Fibroblast of skin of left biceps (primary cell): ENCODE measurements at places on chromosomes 3 and 15.

DNA sequence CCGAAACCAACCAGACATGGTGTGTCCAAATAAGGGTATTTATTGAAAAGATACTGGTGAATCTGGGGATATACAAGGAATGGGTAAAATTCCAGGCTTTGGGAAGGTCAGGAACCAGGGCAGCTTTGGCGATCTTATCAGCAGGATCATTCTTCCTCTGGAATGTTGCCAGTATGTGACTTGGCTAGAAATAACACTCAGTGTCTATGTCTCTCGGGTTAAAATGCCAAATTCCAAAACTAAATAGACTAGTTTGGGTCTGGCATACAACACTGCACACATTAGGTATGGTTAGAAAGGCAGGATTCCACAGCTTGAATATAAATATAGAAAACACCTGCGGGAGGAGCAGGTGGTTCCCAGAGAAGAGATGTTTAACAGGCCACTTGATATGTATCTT is 220.2 kb upstream of the CD96 start:
- DNase-seq = no peak

GRCh38 chr3:161607056-161607455 is 110.4 kb downstream of the OTOL1 start:
- DNase-seq = no peak

- DNase-seq = no peak
These were observed 33.8 kb downstream of the NBEAL2 start for GRCh38 chr3:47013231-47013630.

DNA sequence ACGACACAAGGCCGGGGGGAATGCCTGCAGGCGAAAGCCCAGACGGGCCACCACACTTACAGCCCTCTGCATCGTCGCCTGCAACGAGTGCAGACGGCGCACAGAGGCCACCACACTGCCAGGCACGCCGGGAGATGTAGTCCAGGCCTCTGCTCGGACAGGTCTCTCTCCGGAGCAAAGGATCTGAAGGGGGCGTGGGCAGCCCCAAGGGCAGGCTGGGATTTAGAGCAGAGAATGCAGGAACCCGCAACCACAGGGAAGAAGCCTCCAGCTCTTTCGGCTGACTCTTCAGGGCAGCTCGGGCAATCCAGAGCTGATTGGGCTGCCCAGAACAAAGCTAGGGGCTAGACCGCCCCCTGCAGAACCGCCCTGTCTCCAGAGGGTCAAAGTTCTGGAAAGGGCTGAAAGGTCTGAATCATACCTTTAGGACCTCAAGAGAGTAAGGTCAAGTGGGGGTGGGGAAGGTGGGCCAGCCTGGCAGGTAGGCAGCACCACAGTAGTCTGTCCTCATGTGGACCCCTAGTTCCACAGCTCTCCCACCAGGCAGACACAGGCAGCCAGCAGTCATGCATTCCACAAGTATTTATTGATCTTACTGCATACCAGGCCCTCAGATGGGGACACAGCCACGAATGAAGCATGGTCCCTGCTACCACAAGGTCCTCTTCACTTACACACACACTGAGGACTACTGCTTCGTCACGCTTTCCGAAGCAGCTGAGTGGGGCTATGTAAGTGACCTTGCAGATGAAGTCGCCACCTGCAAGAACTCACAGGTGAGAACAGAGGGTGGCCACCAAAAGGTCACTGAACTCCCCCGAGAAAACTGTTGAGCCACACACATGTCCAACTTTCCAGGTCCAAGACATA is at the start of gene AMT:
Gene AMT, minus strand, starts transcription at position 95 of the 870 bp plus-strand sequence. Its CDS starts 23 bp downstream, at position 72.
- DNase-seq = no peak

DNA sequence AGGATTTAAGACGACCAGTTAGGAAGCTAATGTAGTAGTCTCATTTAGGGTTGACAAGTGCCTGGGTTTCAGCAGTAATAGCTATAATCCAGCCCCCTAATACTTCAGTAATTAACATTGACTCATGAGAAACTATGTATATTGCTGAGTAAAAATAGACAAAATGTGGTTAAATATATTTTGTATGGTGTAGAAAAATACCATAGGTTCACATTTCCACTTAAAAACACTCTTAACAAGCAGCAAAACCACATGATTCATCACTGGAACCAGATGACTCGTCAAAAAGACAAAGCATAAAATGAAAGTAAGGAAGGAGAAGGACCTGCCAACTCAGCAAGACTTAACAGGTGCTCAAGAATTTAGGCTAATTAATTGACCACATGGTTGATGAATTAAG is 288.9 kb downstream of the EFHB start:
- DNase-seq = no peak

DNA sequence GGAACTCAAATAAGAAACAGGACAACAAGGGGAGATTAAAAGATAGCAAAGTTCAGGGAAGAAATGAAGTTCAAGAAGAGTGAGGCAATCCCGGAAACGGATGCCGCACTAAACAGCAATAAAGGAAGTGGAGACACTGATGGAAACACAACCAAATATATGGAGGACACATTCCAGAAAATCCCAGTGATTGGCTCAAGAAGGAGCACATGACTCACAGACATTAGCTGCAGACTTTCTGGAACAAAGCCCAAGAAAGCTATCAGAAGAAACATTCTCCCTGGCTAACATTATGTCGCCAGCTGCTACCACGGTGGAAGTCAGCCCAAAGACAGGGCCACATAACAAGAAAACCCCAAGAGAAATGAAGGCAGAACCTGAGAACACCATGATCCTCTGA is 18.1 kb upstream of the VGLL4 start:
- DNase-seq = no peak

DNA sequence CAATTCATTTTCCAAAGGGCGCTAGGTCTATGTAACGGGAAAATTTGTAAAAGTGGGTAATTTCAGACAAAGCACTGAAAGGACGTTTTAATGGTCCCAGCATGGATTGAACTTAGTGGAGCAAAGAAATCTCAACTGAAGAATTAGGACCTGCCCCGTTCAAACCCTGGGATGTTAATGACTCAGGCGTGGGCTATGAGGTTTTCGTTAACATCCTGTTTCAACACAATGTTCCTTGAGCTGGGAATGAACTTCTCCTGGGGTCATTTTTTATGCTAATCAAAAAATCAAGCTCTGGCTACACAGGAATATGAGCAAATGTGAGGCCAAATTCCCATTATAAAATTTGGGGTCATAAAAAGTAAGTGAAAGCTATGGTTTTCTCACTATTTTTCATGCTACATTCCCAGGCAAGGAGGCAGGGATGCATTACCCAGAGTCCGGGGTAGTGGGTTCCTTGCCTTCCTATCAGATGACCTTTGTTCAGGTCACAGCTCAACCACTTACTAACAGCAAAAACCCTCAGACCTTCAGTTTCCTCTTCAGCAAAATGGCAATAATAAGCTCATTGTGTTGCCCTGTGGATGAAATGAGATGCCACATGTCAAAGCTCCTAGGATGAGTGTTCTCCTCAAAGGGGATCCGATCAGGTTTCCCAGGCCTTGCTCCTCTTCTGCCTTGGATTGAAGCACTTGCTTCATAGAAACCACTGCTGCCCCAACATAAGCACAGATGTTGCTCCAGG is 271.4 kb downstream of the ARRDC4 start:
- no peak for DNase-seq

DNA sequence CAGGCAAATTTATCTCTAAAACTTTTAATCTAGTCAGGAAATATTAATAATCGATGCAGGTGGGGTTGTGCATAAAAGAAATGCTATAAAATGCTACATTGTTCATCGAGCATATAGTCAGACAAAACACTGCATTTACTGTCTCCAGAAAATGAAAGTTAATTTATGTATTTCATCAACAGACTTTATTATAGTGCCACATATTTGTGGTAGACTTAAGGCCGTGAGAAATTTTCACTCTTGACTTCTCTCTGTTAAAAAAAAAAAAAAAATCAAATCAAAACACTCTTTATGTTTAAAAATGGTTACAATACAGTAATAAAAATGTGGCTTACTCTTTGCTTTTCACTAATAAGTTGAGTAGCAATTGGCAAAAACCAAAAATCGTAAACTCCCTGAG is 67.4 kb downstream of the RBMS3 start:
- DNase-seq = no peak

DNA sequence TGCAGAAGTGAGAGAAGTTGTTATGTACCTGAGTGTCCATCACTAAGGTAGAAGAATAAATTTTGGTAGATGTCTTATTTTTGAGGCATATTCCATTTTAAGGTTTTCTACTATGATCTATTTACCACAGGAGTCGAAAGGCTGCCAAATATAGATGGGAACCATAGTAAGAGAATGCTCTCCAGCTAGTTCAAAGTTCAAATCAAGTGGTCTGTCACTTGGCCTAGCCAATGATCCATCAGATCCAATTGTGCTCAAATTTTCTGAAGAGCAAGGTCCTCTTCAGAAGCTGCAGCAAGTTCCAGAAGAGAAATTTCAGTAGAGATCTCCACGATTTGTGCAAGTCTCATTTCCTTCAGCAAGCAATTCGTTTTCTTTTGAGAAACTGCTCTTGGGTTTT is 10.9 kb downstream of the PROS1 start:
- DNase-seq = no peak

GRCh38 chr15:51726302-51727073 is 11.0 kb downstream of the LYSMD2 start:
- DNase-seq = peak; percentile 62

- peak; percentile 12 for DNase-seq
These were observed 127.8 kb downstream of the HCN4 start for GRCh38 chr15:73240866-73241499.

- no peak for DNase-seq
These were observed 220.9 kb upstream of the CTDSPL start for GRCh38 chr3:37640636-37641375.

GRCh38 chr3:102090721-102091045 is 241.4 kb downstream of the NFKBIZ start:
- DNase-seq = no peak

- no peak for DNase-seq
These were observed 360.7 kb downstream of the EPHB1 start for GRCh38 chr3:135155791-135156190.

DNA sequence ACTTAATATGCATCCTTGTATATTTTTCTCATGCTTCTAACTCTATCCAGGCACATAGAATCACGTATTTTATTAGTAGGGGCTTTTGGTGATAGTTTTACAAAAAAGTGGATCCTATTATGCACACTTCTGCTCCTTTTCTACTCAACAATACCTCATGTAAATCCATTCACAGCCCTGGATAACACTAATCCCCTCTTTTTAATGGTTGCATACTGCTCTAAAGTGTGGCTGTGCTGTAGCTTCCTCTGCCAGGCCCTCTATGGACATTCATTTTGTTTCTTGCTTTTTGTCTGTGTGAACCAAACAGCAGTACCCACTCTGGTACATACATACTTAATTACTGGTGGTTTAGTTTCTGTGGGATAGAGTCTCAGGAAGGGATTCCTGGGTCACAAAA is 51.3 kb upstream of the SCAANT1 start:
- no peak for DNase-seq

GRCh38 chr3:151750181-151750580 is 16.5 kb downstream of the AADACL2 start:
- DNase-seq = no peak

- no peak for DNase-seq
These were observed 17.1 kb downstream of the XPC start for GRCh38 chr3:14161282-14161681.

DNA sequence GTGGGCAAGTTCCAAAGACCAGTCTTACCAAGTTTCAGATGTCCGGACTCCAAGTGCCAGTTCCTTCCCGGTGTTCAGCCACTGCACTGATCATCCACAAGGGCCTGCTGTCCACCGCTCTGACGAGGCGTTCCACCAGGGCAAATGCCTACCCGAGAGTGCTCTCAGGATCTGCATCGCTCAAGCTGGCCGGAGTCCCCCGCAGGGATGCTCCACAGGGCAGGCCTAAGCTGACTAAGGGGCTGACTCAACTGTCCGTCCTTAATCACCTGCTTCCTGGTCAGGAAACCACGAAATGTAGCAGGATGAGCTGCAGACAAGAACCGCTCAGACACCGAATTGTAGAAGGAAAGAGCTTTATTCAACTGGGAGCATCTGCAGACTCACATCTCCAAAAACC is 341.6 kb downstream of the KCNH8 start:
- no peak for DNase-seq

DNA sequence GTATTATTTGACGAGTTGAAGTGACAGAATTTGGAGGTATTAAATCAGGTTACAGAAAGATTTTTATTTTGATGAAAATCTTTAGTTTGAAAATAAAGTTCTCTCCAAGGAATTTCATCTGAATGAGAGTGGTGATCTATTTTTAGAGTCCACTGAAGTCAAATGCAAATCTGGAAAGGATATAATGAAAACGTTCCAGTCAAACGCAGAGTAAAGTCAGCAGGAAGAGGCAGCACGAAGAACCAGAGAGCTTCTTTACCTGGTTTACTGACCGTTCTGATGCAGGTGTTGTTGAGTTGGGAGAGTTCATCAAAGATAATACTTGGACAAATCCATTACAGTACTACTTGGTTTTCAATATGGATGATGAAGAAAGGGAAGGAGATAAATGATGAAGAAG is 8.7 kb downstream of the P2RY14 start:
- DNase-seq = no peak

- no peak for DNase-seq
These were observed 55.8 kb downstream of the SHOX2 start for GRCh38 chr3:158050461-158050860.

DNA sequence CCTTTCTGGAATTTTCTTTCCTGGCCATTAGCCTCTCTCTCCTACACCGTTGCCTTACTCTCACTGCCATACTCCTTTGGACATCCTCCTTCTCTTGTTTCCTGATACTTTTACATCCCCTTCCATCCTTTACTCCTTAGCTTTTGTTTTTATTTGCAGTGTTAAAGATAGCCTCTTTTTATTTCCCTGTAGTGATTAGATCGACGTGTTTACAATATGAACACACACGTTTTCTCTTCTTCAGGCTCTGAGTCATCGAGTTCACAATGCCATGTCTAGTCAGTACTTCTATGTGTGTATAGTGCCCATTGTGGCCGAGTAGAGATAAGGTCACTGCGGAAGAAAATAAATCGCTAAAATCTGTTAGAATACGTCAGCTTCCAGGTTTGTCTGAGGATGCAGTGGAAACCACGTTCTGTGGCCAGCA is 208.5 kb downstream of the LPP start:
- DNase-seq = no peak

DNA sequence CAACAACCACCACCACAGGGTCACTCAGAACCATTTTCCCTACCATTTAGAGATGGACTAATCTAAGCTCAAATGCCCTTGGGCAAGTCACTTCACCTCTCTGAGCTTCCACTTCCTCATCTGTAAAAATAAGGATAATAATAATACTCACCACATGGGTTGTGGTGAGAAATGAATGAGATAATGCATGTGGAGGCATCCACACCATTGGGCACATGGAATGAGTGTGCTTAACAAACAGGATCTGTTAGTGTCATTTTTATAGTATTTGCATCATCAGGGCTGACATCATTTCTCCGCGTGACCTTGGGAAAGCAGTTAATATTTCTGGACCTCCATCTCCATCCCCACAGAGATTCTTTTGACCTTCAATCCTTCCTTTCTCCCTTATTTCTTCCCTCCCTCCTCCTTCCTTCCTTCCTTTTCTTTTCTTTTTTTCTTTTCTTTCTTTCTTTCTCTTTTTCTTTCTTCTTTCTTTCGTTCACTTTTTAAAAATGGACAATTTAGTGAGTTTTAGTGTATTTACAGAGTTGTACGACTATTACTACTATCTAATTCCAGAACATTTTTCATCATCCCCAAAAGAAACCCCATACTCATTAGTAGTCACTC is 7.7 kb upstream of the RFT1 start:
- no peak for DNase-seq
